ENCODE measurements at places on chromosomes 16 and 17.

- no peak for DNase-seq
Observed at GRCh38 chr17:323721-324571, 28.7 kb downstream of the RPH3AL start.

- no peak for DNase-seq
Observed at GRCh38 chr17:73348018-73348828, 36.4 kb upstream of the CDC42EP4 start.

DNA sequence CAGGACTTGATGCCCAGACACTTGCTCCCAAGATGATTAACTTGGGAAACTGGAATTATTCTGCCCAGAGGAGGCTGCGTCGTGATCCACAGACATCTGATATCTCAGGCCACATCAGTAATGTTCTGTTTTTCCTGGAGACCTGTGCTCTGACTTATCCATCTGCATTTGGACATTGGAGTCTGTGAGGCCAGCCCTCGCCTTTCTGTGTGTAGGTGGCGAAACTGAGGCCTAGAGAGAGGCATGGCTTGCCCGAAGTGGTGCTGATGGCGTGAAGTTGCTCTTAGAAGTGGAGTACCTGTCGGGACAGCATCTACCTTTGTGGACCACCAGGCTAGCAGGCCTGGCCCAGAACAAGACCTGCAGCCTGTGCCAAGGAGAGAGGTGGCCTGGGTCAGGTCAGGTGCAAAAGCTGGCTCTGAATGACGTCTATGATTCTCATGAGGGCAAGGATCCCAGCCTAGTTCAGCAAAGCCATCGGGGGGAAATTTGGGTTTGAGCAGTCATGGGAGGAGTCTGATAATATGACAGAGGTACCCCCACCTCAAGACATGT lies 186.8 kb upstream of the ZNF469 start:
- DNase-seq, result no peak

GRCh38 chr17:1915889-1916288 lies 86.1 kb downstream of the RPA1 start:
- no peak for DNase-seq

DNA sequence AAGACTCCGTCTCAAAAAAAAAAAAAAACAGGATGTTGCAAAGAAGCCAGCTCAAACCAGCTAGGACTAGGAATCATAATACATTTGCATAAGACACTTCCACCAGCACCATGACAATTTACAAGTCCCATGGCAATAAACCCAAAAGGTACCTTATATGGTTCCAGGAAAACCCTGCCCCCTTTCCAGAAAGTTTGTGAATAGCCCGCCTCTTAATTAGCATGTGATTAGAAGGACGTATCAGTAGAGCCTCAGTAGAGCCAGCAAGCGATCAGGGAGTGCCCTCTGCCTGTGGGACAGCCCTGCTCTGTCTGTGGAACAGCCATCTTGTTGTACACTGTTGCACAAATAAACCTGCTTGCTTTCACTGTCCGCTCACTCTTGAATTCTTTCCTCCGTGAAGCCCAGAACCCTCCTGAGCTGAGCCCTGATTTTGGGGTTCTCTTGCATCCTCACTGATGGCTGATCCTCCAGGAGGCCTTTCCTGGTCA lies 14.0 kb downstream of the NUPR1 start:
- no peak for DNase-seq

DNA sequence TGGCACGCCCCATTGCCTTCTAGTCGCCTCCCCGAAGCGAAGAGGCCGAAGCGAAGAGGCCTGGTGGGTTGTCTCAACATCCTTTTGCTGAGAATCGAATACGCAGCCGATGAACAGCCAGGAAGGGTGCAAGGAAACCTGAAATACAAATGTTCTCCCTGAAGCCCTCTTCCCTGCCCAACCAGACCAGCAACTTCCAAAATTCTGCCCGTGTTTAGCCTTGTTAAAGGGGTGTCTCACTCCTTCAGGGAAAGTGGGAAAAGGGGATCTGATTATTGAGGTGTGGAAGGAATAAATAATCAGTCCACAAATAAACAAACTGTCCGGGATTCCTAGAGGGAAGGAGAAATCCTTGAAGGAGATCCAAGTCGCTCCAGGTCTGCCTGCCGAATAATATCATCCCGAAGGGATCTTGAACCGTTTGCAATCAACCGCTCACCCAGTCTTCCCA lies 1.4 kb upstream of the FOXC2 start:
- no peak for DNase-seq

- DNase-seq, result no peak
Observed at GRCh38 chr17:41494524-41494923, 4.8 kb upstream of the KRT36 start.

- no peak for DNase-seq
Observed at GRCh38 chr16:31507617-31507928, 618 bp downstream of the RUSF1 start.

- DNase-seq, result no peak
Observed at GRCh38 chr17:77548967-77549366, 408.2 kb downstream of the SEC14L1 start.

- no peak for DNase-seq
Observed at GRCh38 chr17:21263376-21263775, 10.2 kb upstream of the NATD1 start.

DNA sequence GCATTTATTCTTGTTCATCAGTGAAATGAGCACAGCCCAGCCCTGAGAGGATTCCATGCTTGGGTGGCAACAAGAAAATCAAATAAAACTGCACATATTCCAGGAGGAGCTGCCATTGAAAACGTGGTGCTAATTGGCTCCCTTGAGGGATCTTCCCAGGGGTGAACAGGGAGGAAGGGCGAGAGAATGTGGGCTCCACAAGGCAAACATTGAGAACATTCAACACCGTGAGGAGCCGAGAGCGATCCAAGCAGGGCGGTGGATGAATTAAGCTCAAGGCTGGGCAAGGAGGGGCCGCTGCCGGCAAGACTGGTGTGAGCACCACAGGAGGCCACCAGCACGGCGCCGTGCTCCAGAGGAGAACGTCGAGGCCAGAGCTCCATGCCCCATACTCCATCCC lies 166.9 kb downstream of the C16orf95 start:
- no peak for DNase-seq

DNA sequence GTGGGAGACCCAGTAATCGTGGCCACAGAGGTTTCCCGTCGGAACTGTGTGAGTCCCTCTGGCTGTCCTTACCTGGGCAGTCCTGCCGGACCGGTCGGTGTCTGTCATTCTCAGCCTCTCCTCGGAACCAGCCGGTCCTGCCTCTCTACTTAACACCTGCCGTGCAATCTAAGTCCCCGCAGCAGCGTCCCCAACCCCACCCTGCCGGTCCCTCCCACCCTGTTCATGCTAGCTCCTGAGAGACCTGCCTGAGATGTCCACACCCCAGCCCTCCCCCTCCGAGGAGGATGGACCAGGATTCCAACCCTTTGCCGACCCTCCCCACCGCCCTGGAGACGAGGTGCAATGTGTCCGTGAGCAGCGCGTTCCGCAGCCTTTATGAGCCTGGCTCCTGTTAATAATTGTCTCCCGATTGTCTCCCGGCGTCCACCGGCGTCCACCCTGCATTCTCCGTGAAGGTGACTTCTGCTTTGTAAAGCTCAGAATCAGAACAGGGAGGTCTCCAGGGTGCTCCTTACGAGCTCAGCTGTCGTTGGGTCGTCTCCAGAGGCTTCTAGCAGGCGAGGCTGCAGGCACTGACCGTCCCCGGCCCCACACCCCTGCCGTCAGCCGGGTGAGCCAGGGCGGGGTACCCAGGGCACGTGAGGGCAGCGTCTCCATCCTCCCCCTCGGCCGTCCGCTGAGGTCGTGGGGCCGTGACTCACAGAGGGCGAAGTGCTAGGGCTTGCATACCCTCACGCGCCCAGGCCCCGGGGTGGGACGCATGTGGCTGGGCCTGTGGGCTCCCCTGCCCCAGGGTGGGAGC lies 10.1 kb downstream of the METRNL start:
- no peak for DNase-seq

Data from stimulated activated naive CD4-positive, alpha-beta T cell (primary cell).